CD4-positive, CD25-positive, alpha-beta regulatory T cell (primary cell): ENCODE measurements at places on chromosomes 6 and 20. TPM values are rescaled to one million over a fixed set of nuclear protein-coding genes. Genes with fewer than 3 reads are reported as not detected.
A peak's percentile ranks its signal among the peaks of the same experiment; 100 is the strongest.

DNA sequence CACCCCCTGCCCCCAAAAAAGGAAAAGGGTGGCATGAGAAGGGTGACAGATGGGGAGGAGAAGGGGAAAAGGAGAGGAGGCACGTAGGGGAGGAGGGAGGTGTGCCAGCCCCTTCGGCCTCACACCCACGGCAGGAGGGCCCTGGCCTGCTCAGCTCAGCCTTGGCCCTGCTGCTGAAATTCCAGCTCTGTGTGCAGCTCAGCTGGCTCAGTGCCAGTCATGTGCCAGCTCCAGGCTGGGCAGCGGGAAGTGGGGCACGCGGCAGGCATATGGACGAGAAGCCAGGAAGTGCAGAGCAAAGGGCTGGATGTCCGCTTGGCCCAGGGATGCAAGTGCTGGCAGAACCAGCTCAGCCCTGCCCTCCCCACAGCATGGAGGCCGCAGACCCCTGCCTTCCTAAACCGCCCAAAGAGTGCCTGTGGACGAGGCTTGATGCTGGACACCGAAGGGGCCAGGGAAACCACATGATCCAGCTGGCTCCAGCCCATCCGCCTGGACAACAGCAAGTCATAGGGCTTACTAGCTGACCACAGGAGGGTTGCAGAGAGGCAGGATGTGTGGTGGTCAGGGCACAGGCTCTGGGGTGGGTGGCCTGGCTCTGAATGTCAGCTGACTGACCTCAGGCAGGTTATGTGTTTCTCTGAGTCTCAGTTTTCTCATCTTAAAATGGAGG lies 60.2 kb downstream of the NOL4L start:
- DNase-seq = no peak

DNA sequence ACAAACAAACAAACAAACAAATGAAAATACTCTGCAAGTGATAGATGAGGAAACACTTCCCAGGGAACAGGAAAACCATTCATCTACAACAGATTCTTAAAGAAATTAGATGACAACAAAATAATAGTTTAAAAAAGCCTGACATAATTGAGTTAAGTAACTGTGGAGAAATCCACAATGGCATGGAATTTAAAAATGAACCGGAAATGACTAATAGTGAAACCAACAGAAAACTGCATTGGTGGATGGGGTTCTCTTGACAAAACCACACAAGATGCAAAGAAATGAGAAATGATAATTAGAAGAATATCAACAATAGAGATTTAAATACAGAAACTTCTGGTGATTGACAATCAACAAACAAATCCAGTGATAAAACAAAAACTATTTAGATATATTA lies 785.6 kb downstream of the QKI start:
- no peak for DNase-seq

DNA sequence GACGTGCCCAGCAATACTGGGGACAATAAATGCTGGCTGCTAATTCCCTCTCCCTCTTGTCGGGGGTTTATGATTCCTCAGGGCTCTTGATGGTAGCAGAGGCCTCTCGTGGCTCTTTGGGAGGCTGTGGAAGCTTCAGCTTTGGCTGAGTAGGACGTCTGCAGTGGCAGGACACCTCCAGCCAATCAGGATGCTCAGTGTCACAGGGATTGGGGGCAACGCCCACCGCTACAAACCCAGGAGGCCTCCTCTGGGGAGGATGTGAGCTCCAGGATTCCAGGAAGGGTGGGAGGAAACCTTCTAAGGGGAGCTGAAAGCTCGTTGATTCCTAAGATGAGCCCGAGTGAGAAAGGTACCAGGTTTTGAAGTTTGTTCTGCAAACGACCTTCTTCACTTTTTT lies 19.4 kb downstream of the RSPO4 start:
- no peak for DNase-seq

DNA sequence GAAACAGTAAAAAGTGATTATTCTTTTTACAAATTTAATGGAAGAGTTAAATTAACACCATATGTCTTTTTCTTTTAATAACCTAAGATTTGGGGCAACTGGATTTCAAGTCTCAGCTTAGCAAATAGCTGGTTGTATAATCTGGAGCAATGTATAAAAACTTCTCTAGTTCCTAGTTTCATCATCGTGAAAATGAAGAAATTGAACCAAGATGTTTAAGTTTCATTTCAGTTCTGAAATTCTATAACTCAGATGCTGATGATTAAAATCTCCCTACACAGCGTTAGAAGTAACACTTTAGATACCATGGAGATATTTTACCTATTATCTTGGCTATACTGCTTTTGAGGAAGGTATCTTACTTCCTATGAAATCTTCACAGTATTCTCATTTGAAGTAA lies 252.0 kb downstream of the KIF16B start:
- no peak for DNase-seq

DNA sequence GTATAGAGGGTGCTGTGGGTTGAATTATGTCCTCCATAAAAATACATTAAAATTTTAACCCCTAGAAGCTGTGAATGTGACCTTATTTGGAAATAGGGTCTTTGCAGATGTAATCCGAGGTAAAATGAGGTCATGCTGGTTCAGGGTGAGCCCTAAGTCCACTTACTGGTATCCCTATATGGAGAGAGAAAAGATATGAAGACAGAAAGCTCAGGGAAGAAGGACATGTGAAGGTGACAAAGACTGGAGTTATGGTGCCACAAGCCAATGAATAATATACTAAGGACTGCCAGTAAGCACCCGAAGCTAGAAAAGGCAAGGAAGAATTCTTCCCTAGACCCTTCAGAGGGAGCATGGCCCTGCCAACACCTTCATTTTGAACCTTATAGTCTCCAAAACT lies 50.2 kb downstream of the PLN start:
- DNase-seq = no peak

- DNase-seq = no peak
Measured at GRCh38 chr20:59724457-59725366, 120.4 kb downstream of the PHACTR3 start.

GRCh38 chr20:43220612-43221011 lies 30.9 kb upstream of the PTPRT start:
- DNase-seq = no peak

DNA sequence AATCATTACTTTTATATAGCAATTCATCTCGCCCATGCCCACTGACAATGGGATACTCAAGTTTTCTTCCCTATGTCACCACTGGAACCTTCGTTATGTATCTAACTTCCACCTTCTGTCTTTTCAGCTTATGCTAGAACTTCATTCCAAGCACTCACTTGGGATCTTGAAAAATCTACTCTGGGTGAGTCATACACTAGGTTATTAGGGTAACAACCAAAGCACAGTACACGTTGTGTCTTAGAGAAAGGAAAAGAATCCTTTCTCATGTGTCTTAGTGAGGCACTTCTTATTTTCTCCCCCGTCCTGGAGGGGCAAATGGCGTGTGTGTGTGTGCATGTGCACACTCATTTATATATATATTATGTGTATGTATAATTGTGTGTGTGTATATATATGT lies 18.3 kb upstream of the FAM162B start:
- DNase-seq = no peak

DNA sequence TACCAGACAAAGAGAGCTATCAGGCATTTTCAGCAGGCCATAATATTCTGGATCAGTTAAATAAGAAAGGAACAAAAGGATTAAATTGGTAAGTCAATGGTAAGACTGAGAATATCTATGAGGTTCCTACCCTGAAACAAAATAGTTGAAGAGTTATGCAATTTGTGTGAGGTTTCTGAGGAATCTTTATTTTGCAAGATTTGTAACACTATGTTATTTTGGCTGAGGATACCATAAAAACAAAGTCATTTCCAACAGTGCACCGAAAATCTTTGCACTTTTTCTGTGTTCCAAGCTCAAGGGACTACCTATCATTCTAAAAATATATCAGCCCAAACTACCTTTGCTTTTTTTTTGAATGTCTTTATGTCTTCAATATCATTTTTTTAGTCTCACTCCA lies 383.3 kb upstream of the CITED2 start:
- DNase-seq = no peak

GRCh38 chr6:15628499-15629131 lies 34.2 kb downstream of the DTNBP1 start:
- DNase-seq = peak; percentile 17

GRCh38 chr20:12014276-12014675 lies 96.6 kb downstream of the BTBD3 start:
- no peak for DNase-seq

GRCh38 chr20:50341880-50342637 lies 151.4 kb downstream of the CEBPB start:
- no peak for DNase-seq

- no peak for DNase-seq
Measured at GRCh38 chr6:29992807-29993206, 50.5 kb downstream of the HLA-A start.

- DNase-seq = no peak
Measured at GRCh38 chr6:24329451-24329850, 28.4 kb downstream of the DCDC2 start.

GRCh38 chr6:148769304-148769968 lies 22.6 kb downstream of the UST start:
- DNase-seq = no peak

- no peak for DNase-seq
Measured at GRCh38 chr6:69790629-69791028, 6.2 kb downstream of the LMBRD1 start.

DNA sequence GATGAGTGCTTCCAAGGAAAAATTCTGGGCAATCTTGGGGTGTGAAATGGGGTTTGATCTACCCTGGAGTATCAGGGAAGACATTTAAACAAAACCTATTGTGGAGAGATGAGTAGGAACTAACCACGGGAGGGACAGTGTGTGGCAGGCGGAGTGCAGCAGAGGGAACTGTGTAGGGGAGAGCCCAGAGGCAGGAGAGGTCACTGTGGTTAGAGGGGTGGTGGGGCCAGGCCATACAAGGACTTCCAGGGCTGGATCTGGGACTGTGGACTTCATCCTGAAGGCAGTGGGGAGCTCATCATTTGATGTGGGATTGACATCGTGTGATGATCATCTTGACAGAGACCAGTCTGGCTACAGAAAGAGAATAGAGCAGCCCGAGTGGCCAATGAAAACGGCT lies 89.0 kb downstream of the TOX2 start:
- no peak for DNase-seq

DNA sequence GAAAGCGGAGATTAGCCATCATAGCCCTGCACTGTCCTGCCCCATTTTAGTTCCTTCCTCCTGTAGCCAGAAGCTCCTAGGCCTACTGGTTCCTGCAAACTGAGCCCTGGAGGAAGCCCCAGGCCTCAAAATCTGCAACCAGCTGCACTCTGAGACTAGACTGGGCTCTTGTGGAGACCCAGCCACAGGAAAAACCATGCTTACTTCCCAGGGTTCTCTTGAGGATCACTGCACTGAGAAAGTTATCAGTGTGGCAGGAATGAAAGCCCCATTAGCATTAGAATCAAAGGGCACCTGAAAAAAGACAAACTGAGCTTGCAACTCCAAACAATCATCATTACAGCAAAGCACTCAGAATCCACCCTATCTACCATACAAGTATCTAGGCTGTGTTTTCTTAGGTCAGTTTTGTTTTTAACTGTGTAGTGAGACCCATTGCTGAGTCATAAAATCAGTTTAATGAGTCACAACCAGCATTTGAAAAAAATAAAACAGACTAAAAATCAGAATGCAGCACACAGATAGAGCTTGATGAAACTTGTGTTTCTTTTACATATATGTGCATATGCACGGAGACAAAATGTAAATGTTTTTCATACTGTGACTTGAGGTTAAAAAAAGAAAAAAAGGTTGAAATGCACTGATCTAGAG lies 91.0 kb downstream of the UNC5CL start:
- DNase-seq = peak; percentile 24

DNA sequence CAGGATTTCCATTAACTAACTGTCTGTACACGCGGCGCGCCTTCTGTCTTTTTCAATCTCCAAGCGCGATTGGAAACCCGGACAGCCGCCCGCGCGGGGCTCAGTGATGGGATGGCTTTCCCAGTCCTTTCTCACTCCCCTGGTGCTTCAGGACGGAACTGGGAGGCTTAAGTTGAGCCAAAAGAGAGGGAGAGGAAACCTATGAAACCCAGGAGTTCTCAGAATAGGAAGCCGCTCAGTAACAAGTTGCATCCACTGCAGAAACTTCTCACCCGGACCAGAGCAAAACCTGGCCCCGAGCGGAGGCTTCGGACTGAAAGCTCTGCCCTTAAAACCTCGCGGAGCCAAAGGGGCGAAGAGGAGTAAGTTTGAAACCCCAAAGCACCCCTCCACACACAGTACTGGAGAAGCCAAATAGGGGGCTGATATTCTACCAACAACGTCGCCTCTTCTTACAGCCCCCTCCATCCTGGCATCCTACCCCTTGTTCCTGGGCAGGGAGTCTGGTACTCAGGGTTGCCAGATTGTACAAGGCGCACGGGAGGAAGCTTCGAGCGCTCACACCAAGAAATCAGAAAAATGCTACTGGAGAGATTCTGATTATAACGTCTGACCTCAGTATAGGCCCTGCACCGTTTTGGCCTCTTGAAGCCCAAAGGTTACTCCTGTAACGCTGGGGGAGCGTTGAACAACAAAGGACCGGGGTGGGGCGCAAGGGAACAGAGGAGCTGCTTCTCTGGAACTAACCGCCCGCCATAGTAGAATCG lies 906 bp upstream of the COL12A1 start:
- DNase-seq = no peak

DNA sequence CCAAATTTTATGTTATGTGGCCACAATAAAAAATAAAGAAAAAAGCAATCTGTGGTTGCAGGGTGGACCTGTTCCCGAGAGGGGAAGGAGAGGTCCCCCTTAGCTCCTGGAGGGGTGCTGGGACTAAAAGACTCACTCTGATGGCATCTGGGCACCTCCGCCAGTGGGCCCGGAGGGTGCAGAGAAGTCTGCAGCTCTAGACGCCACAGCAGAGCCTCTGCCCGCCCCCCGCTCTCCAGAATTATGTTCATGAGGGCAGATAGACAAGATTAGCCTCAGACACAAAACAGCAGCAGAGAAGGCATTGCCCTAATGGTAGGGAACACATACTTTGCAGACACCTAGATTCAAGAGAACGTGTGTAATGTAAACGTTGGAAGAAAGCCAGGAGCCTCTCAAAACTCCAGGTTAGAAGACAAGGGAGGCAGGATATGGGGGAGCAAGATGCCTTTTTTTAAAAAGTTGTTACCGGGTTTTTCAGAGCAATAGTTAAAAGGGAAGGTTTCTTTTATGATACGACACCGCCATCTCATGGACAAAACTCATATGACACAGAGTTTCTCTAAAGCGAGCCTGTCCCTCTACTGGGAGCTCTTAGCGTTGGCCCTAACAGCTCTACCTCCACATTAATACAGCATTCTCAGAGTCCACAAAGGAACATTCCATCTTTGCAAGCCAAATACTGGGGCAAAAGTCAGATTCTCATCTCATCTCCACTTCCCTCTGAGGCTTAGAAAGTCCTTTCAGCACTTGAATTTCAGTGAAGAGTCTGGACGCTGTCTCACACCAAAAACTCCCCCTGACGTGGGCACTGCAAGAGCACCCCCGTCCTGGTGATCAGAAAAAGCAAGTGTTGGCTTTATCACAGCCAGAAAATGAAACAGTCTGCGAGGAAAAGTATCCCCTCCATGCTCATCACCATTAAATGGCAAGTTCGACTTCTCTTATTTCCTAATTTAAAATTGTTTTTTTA lies 47.2 kb downstream of the FOXF2 start:
- peak; percentile 69 for DNase-seq

The MYLK2 gene
- total RNA-seq = not detected

The ADAT2 gene
- total RNA-seq = 31.1 TPM

The ATP6V1G2 gene
- total RNA-seq = 3.9 TPM

The HLA-DPA1 gene
- total RNA-seq = 102 TPM
